ENCODE measurements at places on chromosomes 11 and 22.

- no peak for DNase-seq
Measured at GRCh38 chr22:24117942-24118341, 63.3 kb upstream of the SUSD2 start.

- no peak for DNase-seq
Measured at GRCh38 chr22:29733362-29734201, 13.8 kb downstream of the CABP7 start.

GRCh38 chr11:22449441-22449840 lies 111.3 kb downstream of the SLC17A6 start:
- DNase-seq = no peak

GRCh38 chr11:121311373-121311772 lies 18.8 kb downstream of the SC5D start:
- DNase-seq = no peak

- DNase-seq = no peak
Measured at GRCh38 chr11:121595717-121596161, 143.0 kb upstream of the SORL1-AS1 start.

DNA sequence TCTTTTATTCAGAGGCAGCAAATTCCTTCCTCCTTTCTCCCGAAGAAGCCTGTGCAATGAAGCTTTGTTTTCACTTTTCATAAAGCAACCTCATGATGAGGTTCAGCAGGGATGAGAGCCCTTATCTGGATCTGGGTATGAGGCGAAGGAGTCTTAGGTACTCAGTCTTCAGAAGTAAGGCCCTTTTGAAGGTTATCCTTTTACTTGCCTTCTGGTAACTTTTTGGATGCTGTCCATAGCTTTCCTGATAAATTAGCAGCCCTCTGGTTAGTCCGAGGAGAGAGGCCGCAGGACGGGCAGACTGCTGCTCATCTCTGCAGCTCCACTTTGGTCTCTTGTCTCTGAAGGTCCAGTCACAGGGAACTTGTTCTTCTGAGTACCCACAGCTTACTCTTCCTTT lies 1.1 kb downstream of the TRIM22 start:
- DNase-seq = no peak

DNA sequence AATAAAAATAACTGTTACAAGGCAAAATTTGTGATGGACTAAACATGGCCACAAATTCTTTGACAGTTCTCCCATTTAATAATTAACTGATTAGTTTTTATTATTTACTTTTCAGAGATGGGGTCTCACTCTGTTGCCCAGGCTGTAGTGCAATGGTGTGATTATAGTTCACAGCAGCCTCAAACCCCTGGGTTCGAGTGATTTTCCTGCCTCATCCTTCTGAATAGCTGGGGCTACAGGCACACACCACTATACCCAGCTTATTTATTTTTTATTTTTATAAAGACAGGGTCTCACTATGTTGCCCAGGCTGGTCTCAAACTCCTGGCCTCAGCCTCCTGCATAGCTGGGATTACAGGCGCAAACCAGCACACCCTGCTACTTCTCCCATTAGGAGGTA lies 4.5 kb upstream of the PATL1 start:
- no peak for DNase-seq

DNA sequence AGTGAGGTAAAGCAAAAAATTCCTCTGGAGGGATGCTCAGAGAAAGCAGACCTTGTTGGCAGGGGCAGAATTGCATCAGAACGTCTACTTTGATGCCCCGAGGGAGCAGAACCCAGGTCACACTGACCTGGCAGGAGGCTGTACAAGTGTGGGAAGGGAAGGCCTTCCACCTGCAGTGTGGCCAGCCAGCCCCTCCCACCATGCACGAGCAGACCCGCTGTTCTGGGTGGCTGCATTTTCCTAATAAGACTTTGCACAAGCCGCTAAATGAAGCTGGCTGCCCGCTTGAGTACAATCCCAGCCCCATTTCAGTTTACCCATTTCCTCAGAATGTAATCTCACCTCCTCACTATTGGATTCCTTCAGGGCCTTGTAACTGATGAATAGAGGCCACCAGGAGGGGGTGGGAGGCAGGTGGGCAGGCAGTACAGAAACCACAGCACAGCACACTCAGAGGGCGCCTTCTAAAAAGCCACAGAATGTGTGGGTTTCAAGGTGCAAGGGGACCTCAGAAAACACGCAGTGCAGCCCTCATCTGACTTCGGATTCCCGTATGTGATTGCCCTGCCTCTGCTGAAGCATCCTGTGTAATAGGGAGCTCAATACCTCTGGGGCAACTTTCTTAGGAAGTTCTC lies 316.6 kb downstream of the OPCML start:
- DNase-seq = no peak

- no peak for DNase-seq
Measured at GRCh38 chr22:20154602-20155187, 3.8 kb upstream of the CCDC188 start.

GRCh38 chr11:62592989-62593421 lies 1.7 kb upstream of the TUT1 start:
- DNase-seq = no peak

- no peak for DNase-seq
Measured at GRCh38 chr22:43921370-43921769, 2.2 kb upstream of the PNPLA3 start.

- no peak for DNase-seq
Measured at GRCh38 chr11:134665571-134666270, 253.7 kb upstream of the B3GAT1 start.

GRCh38 chr22:44153710-44154109 lies 27.0 kb upstream of the PARVG start:
- no peak for DNase-seq

DNA sequence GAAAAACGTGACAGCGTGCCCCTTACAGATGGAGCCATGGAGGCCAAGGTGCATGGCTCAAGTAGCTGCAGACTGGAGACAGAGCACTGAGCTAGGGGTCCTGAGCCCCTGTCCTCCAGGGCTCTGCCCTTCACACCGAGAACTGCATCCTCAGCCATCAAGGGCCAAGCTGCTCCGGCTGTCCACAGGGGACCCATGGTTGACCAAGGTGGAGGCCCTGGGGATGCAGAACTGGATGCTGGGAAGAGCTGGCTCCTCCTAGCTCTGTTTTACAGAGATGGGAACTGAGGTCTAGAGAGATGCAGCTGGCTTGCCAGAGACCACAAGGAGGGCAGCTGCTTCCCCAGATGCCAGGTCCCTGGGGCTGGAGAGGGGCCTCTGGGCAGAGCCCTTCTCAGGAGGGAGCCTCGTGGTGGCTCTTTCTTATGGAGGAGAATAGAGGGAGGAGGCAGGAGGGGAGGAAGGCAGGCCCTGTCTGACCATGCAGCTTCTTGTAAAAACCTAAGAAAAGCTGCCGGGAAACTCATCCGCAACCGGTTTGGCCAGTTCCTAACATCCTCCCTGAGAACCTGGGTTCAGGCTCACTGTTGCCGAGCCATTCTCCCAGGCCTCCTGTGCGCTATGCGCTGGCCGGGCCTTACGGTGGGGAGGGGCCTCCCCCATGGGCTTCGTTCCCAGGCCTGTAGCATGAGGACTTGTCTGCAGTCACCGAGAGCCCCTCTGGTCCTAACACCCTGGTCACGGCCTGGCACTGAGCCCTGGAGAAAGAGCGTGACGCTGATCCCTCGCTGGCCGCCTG lies 80.6 kb downstream of the WNT7B start:
- DNase-seq = no peak

DNA sequence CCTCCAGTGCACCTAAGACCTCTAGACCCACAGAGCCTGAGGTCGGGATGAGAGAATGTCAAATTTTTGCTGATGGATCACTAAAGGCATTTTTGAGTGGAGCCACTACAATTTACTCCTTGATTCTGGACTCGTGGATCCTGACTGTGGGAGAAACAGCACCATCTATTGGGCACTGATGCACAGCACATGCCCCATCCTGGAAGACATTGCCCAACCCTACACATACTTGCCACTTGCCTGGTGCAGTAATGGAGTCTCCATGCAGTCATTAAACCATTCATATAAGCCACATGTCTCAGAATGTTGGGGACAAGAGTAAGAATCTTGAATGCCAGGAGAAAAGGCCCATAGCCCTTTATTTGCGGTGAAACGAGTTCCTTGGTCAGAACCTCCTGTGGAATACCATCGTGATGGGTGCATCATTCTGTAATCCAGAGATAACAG lies 103.9 kb downstream of the GGTLC2 start:
- DNase-seq = peak; percentile 41

GRCh38 chr11:122146475-122146874 lies 30.5 kb upstream of the BLID start:
- DNase-seq = no peak

- DNase-seq = no peak
Measured at GRCh38 chr22:37105154-37105553, 4.4 kb downstream of the TMPRSS6 start.

DNA sequence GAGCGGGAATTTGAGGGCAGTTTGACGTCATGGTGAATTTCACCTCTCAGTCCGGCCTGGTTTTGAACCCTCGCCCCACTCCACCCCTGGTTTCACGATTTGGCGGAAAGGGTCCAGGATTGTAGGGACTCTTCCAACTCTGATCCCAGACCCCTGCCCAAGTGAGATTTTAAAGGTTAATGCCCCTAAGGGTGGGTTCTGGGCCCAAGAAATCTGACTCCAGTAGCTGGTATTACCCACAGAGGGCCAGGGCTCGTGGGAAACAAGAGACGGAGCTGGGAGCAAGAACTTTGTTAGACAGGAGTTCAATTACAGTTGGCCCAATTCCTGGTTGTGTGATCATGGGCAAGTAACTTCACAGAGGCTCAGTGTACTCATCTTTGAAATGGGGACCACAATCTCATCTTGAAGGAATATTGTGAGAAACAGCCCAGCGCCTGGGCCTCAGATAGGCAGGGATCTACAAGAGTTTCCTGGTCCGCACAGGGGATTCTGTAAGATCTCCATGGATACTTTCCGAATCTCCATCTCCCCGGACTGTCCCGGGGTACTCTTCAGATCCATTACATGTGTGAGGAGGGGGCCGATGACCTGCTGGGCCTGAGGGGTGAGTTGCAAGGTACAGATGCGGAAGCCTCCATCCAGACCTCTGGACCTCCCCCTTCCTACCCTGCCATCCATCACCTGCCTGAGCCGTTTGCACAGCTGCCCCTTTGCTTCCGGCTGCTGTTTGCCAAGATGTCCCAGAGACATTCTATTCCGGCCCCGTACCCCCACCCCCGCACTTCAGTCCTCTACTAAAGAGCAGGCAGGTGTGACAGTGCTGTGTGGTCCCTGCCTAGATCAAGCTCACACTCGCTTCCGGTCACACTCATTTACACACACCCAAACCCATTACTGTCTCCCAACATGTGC lies 687 bp upstream of the CALCA start:
- DNase-seq = no peak

GRCh38 chr11:69834811-69835800 lies 15.9 kb upstream of the FGF3 start:
- DNase-seq = no peak

DNA sequence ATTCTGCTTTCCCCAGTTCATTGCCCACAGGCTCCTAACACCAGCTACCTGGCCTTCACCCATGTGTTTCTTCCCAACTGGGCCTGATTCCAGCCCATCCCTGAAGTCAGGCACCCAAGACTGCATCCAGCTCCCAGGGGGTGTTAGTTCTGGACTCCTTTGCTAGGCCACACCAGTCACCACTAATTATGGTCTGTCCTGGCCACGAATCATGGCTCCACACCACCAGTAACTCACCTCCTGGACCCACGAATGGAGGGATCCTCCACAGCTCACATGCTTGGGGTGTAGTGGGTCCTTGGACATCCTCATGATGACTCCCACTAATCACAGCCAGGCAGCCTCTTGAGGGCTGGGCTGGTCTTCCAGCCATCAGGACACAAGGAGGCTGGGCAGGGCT lies 3.6 kb upstream of the RASL10A start:
- no peak for DNase-seq

DNA sequence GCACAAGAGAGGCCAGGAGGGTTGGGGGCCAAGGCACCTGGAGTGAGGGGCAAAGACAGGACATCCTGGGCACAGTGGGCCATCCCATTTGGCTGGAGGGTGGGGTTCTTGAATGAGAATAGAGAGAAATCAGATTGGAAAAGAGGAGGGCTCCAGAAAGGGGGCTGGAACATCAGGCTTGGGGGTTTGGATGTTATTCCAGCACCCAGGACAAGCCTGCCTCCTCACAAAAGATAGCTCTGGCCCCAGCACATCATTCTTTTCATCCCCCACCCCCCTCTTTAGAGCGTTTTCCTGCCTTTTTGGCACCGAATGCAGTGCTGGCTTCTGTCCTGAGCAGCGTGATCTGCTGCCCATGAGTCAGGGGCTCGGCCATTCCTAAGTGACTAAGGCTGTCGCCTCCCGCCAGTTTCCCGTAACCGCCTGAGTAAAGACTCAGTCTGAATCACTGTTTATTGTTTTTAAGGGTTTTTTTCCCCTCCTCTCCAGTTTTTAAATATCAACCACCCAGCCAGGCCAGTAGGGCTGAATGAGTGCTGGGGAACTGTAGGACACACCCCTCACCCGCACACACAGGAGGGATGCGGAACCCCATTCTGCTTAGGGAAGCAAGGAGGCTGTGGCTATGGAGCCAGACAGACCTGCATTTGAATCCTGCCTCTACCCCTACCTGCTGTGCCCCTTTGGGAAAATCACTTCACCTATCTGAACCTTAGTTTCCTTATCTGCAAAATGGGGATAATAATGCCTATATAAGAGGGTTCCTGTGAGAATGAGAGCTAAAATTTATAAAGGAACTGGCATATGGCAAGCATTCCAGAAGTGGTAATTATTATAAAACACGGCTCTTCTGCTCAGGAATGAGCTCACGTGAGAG lies 32.4 kb upstream of the NAV2 start:
- DNase-seq = no peak

DNA sequence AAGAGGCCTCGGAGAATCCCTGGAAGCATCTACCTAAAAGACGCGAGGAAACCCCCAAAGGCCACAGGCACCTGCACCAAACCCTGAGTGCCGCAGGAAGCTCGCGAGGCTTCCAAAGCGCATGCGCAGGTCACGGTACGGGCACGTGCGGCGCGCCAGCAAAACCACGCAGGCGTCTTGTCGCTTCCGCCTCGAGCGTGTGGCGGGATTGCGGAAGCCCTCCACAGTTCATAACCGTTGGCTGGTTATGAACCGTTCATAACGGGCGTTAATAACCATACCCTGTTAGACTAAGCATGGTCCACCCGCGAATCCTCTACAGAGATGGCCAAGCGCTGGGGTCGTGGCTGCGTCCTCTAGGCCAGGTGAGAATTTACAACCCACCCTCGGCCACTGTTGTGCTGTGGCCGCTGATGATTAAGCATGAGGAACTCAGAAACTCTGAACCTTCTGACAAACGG lies 46.4 kb downstream of the MORC2 start:
- DNase-seq = peak; percentile 76

GRCh38 chr11:2708757-2709281 lies 9.0 kb upstream of the KCNQ1OT1 start:
- DNase-seq = no peak

- DNase-seq = no peak
Measured at GRCh38 chr11:106842134-106842533, 176.1 kb downstream of the GUCY1A2 start.

DNA sequence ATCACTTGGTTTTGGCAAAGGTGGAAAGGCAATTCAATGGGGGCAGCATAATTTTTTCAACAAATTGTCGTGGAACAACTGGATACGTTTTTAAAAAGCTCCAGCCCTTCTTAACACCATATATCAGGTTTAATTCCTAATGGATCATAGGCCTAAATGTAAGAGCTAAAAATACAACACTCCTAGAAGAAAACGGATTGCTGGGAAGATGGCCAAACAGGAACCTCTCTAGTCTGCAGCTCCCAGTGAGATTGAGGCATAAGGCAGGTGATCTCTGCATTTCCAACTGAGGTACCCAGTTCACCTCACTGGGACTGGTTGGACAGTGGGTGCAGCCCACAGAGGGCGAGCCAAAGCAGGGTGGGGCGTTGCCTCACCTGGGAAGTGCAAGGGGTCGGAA lies 32.4 kb upstream of the SCGB1D1 start:
- no peak for DNase-seq

GRCh38 chr22:25900390-25900789 lies 158.4 kb downstream of the MYO18B start:
- DNase-seq = no peak
